Renal cortex interstitium (tissue), 15 donors: ENCODE measurements at places on chromosomes 16 and 17. TPM values are rescaled to one million over a fixed set of nuclear protein-coding genes. Genes with fewer than 3 reads are reported as not detected.

ACAP1 gene
- polyA plus RNA-seq, result 7.0 TPM

ASGR2 gene
- polyA plus RNA-seq, result 2.1 TPM

RAB11FIP3 gene
- polyA plus RNA-seq, result 104 TPM

HS3ST2 gene
- 0.14 TPM for polyA plus RNA-seq

ZNF205 gene
- 18.3 TPM for polyA plus RNA-seq

TMEM114 gene
- 0.18 TPM for polyA plus RNA-seq

SLC12A3 gene
- polyA plus RNA-seq, result 49.8 TPM

FBXW10 gene
- 0.89 TPM for polyA plus RNA-seq

DOC2A gene
- 5.2 TPM for polyA plus RNA-seq

KRTAP9-4 gene
- not detected for polyA plus RNA-seq

HCRT gene
- not detected for polyA plus RNA-seq

P3H4 gene
- polyA plus RNA-seq, result 40.1 TPM

PDIA2 gene
- polyA plus RNA-seq, result 0.73 TPM

TERB1 gene
- not detected for polyA plus RNA-seq

TMED6 gene
- 2.7 TPM for polyA plus RNA-seq

KATNB1 gene
- polyA plus RNA-seq, result 24.9 TPM

TAT gene
- polyA plus RNA-seq, result 0.11 TPM

NTN1 gene
- polyA plus RNA-seq, result 12.0 TPM

EVPLL gene
- polyA plus RNA-seq, result 0.23 TPM
